ENCODE measurements at places on chromosomes 7 and 10.

- no peak for DNase-seq
- no peak overlapping the region for H3K4me3 ChIP-seq
- H3K4me1 ChIP-seq = no peaks in the 10 kb centered on the region
- H3K36me3 ChIP-seq = no peaks in the 10 kb centered on the region
- H3K27ac ChIP-seq = no peak overlapping the region
- no peaks in the 10 kb centered on the region for H3K27me3 ChIP-seq
These were observed 14.5 kb upstream of the FBXW4 start for GRCh38 chr10:101709359-101710058.

- H3K4me3 ChIP-seq = no peak overlapping the region
- DNase-seq = no peak
- H3K27me3 ChIP-seq = no peaks in the 10 kb centered on the region
- H3K27ac ChIP-seq = peak overlapping the region; percentile 81
- no peaks in the 10 kb centered on the region for H3K4me1 ChIP-seq
These were observed 145.5 kb upstream of the CELF2 start for GRCh38 chr10:10872035-10872673.

DNA sequence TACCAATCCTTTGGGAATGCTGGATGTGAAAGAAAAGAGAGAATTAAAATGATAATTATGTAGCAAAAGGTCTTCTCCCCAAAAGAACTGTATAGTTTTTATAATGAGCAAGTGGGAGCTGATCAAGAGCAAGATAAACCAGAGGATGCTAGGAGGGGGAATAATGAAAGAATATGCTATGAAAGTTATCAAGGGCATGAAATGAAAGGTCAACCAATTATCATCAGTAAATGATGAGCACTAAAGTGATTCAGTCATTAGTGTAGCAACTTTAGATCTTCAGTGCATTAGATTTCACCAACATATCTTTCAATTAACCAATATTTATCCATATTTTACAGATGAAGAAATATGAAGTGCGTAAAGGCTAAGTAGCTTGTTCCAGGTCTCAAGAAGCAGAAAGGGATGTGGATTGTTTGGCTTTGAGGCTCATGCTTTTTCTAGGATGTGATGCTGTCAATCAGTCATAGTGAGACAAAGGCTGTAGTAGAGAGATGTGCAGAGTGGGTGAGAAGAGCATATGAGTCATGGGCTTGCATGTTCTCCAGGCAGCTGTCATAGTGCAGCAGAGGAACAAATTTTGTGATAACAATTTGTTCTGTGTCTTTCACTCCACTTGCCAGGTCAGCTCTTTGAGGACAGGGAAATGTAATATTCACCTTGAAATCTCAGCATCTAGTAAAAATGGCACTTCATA, 5.7 kb upstream of the OR2F2 start:
- no peak overlapping the region for H3K4me3 ChIP-seq
- no peak for DNase-seq
- H3K4me1 ChIP-seq = no peaks in the 10 kb centered on the region
- no peaks in the 10 kb centered on the region for H3K36me3 ChIP-seq
- no peaks in the 10 kb centered on the region for H3K27me3 ChIP-seq
- no peak overlapping the region for H3K27ac ChIP-seq

DNA sequence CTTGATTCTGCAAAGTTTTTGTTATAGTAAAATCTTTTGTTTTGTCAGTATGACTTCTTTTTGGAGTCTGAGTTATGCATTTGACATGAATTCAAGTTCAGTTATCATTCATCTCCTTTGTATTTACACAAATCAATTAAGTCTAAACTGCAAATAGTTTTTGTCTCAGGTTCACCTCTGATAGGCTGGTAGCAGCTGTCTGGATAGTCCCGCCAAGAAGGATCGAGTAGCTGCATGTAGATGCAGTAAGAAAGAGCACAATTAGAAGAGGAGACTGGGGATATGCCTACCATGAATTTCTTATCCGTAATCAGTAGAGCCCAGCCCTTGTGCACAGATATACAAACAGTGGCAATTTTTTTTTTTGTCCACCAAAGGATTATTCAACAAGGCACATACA, 392.5 kb upstream of the ETV1 start:
- H3K27ac ChIP-seq = no peak overlapping the region
- H3K4me1 ChIP-seq = no peaks in the 10 kb centered on the region
- H3K27me3 ChIP-seq = no peaks in the 10 kb centered on the region
- DNase-seq = no peak

DNA sequence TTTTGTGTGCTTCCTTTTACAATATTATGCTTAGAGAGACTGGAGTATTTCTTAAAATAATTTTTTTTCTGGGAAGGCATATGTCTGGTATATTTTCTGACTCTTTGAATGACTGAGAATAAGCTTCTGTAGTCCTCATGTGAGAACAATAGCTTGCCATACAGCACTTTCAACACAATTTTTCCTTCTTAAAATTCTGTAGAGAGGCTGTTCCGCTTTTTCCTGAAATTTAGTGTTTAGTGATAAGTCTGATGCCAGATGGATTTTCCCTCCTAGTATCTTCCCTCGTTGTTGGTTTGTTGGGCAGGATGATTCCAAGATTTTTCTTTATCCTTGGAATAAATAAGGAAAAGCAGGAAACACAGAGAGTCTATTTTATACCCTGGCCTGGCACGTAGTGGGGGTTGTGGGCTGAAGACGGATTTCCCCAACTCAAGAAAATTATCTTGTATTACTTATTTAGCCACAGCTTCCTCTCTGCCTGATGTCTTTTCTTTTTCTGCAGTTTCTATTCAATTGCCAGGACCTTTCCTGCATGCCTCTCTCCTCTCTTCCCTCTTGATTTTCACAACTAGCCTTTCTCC, 111.2 kb downstream of the AOAH start:
- no peaks in the 10 kb centered on the region for H3K4me1 ChIP-seq
- DNase-seq = no peak
- H3K36me3 ChIP-seq = no peaks in the 10 kb centered on the region
- no peaks in the 10 kb centered on the region for H3K27me3 ChIP-seq
- no peak overlapping the region for H3K27ac ChIP-seq

GRCh38 chr7:128352153-128352537, 8.4 kb upstream of the RBM28 start:
- no peaks in the 10 kb centered on the region for H3K36me3 ChIP-seq
- no peak overlapping the region for H3K27ac ChIP-seq
- peaks cover 35% of the 10 kb centered on the region for H3K27me3 ChIP-seq
- H3K4me3 ChIP-seq = no peak overlapping the region
- DNase-seq = peak; percentile 55

DNA sequence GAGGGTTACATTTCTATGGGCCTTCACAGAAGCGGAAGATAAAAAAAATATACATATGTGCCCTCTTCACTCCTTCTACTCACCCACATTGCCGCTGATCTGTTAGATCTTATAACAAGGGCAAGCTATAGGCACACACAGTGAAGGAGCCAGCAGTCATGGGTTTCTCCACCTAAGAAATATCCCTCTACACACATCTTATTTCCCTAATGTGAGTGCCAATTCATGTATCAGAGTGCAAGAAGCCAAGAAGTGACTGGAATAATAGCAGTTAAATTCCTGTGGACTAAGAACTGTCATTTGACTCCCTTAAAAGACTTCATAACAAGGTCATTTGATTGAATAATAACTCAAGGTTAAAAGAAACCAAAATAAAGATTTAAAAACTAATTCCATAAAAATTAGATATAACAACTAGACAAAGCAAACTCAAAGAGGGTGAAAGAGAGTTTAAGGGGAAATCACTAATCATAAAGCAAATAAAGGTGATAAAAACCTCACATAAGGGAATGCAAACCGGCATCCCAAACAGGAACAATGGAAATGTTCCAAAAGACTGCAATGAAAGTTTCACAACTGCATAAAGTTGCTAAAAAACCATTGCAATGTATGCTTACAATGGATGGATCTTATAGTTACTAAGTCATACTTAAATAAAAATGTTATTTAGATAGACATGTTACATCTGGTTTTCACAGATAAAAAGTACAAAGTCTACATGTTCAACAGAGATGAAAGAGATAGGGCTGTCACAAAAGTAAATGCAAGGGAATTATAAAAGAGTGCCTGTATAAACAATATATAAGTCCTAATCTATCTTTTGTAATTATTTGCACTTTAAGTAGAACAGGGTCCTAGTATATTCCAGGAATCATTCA, 42.8 kb downstream of the ARHGAP21 start:
- H3K4me1 ChIP-seq = no peaks in the 10 kb centered on the region
- no peak overlapping the region for H3K4me3 ChIP-seq
- no peaks in the 10 kb centered on the region for H3K27me3 ChIP-seq

DNA sequence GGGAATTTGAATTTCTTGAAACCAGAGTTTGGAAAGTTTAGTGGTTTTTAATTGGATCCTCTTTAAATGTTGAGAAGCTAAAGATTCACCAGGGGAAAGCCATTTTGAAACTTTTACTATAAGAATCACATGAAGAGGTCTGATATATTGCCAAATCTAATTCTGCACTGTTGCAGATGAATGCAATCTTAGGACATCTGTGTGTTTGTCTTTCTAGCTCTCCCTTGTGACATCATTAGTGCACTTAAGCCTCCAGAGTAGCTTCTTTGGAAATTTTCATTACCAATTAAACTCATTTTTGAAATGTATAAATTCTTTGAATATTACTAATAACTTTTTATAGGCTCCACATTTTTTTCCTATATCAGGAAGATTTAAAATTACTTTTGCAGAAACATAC, 160.2 kb downstream of the BICC1 start:
- DNase-seq = no peak
- H3K27ac ChIP-seq = no peak overlapping the region
- no peaks in the 10 kb centered on the region for H3K27me3 ChIP-seq
- no peak overlapping the region for H3K4me3 ChIP-seq
- H3K36me3 ChIP-seq = no peaks in the 10 kb centered on the region
- H3K4me1 ChIP-seq = no peaks in the 10 kb centered on the region

DNA sequence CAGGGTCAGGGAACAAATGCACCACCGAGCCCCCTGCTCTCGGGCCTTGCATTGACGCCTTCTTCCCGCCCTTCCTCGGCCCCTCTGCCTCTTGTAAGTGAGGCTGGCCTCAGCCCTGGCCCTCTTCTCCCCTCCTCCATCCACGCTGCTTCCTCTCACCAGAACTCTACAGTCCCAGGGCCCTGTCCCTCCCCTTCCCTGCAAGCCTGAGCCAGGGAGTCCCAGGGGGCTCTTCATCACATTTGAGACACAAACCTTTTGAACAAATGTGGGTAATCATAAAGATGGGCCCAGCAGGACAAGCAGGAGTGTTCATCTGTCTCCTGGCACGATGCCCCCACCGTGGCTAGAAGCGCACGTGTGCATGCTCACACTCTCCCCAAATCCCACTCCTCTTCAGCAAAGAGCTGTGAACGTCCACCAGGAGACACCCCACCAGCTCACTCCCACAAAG, 57.7 kb downstream of the SLIT1 start:
- no peaks in the 10 kb centered on the region for H3K27me3 ChIP-seq
- no peaks in the 10 kb centered on the region for H3K4me1 ChIP-seq
- H3K27ac ChIP-seq = no peak overlapping the region
- no peak overlapping the region for H3K4me3 ChIP-seq

DNA sequence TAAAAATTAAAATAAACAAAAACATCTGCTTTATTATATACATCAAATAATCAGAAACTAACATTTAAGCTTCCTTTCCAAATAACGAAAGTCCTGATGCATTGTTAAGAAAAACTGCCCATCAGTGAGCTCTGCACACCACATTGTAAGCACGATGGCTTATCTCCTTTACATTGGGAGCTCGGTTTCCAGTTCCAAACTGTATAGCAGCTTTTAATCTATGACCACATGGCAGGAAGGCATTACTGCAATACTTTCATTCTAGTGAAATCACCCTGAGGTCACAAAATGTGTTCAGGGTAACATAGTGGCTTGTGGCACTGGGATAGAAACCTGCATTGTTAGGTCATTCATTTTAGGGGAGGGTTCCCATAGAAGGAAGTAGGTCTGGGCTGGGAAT, 146.3 kb downstream of the ZNF22 start:
- DNase-seq = no peak
- H3K27me3 ChIP-seq = no peaks in the 10 kb centered on the region
- no peak overlapping the region for H3K27ac ChIP-seq
- H3K4me3 ChIP-seq = no peak overlapping the region
- no peaks in the 10 kb centered on the region for H3K4me1 ChIP-seq
- H3K36me3 ChIP-seq = no peaks in the 10 kb centered on the region

DNA sequence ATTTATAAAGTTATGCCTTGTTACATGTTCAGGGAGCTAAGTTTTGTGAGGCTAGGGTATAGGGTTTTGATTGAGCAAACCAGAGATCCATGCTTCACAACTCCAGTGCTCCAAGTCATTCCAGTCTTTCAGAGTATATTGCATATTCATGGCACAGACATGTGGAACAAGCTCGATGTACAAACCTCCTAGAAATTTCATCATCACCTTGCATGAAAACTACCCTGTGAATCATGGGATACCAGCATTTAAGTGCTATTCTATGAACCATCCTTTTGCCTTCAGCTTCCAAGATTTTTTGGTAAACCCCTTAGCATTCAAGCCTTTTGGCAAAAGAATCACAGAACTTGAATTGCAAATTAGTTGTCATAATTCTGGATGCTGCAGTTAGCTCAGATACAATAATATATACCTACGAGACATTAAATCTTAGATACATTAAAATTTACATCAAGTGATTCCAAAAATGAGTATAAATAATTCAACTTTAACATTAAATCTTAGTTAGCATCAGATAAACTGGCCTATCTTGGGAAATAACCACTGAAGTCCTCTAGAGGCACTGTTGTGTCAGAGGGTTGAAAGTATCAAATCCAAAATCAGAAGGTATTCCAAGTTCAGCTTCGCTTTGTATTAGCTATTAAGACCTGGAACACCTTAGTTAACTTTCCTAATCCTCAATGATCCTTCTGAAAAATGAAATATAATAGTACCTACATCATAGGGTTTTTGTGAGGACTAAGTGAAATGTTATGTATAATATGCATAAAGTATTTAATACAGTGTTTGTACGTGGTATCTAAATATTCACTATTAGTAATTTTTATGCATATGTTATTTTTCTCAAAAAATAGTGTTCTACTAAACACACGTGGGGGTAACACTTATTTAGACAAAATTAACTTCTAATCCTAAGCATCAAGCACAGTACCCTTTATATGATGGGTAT, 55.5 kb upstream of the CABCOCO1 start:
- H3K27me3 ChIP-seq = no peaks in the 10 kb centered on the region
- H3K4me3 ChIP-seq = no peak overlapping the region
- no peaks in the 10 kb centered on the region for H3K4me1 ChIP-seq
- no peak for DNase-seq
- H3K27ac ChIP-seq = no peak overlapping the region

- H3K36me3 ChIP-seq = no peaks in the 10 kb centered on the region
- H3K4me1 ChIP-seq = no peaks in the 10 kb centered on the region
- H3K27me3 ChIP-seq = no peaks in the 10 kb centered on the region
- DNase-seq = no peak
These were observed 131.7 kb upstream of the ADAM12 start for GRCh38 chr10:126519992-126520391.
